Panc1 (cell line): ENCODE measurements at places on chromosomes 6 and 20. TPM values are rescaled to one million over a fixed set of nuclear protein-coding genes. Genes with fewer than 3 reads are reported as not detected.

Gene HMGCLL1
- not detected for total RNA-seq

Gene BANF2
- total RNA-seq, result not detected

DNA sequence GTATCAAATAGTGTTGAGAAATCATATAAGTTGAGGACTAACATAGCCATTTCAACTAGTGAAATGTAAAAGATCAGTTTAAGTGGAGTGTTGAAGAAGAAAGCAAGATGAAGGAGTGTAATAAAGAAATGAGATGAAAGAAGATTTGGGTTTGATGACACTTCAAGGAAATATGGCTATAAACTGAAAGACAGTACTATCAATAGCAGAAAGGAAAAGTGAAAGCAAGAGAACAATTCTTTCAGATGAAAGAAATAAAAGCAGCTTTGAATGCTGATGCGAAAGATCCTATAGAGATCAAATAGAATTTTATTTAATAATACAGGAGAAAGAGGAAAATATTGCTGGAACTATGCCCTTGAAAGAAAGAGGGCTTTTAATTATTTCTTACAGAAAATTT, 92.8 kb upstream of the PRSS16 start:
- H3K27me3 ChIP-seq, result no peaks in the 10 kb centered on the region
- no peak overlapping the region for H3K4me3 ChIP-seq
- no peak for DNase-seq
- no peaks in the 10 kb centered on the region for H3K36me3 ChIP-seq
- 0 out of 2 replicates have a peak, but pooled peaks cover 8% of the 10 kb centered on the region for H3K4me1 ChIP-seq

Gene RSPH4A
- total RNA-seq, result 0.44 TPM

Gene OR12D3
- not detected for total RNA-seq

DNA sequence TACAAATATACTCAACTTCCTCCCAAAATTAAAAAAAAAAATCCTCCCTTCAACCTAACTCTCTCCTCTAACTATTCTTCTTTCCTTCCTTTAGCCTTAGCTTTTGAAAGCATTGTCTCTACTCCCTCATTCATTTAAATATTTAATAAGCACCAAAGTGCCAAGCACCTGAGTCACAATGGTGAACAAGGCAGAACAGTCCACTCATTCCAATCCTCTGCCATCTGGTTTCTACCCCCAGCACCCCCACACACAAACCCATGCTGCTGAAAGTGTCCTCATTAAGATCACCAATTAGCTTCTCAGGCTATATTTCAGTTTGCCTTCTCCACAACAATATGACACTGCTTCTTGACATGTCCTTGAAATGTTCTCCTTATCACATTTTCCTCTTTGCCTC, 76.3 kb downstream of the DTNBP1 start:
- H3K4me3 ChIP-seq, result no peak overlapping the region
- no peaks in the 10 kb centered on the region for H3K4me1 ChIP-seq
- DNase-seq, result no peak

Gene CAPN11
- 1.2 TPM for total RNA-seq

Gene PLN
- not detected for total RNA-seq

DNA sequence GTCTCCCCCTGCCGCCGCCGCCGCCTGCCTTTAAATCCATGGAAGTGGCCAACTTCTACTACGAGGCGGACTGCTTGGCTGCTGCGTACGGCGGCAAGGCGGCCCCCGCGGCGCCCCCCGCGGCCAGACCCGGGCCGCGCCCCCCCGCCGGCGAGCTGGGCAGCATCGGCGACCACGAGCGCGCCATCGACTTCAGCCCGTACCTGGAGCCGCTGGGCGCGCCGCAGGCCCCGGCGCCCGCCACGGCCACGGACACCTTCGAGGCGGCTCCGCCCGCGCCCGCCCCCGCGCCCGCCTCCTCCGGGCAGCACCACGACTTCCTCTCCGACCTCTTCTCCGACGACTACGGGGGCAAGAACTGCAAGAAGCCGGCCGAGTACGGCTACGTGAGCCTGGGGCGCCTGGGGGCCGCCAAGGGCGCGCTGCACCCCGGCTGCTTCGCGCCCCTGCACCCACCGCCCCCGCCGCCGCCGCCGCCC, 474 bp downstream of the CEBPB start:
- peak overlapping the region; percentile 89 for H3K4me3 ChIP-seq
- peaks cover 48% of the 10 kb centered on the region for H3K4me1 ChIP-seq
- H3K36me3 ChIP-seq, result peaks cover 2% of the 10 kb centered on the region; the same call in 1 of the 2 replicates
- DNase-seq, result no peak
- H3K27ac ChIP-seq, result no peak overlapping the region

GRCh38 chr6:19705606-19706005, 131.6 kb upstream of the ID4 start:
- H3K27me3 ChIP-seq, result no peaks in the 10 kb centered on the region
- H3K36me3 ChIP-seq, result no peaks in the 10 kb centered on the region
- H3K4me1 ChIP-seq, result no peaks in the 10 kb centered on the region
- H3K4me3 ChIP-seq, result no peak overlapping the region

GRCh38 chr6:140436023-140436811, 1061.8 kb upstream of the CITED2 start:
- H3K4me1 ChIP-seq, result no peaks in the 10 kb centered on the region
- no peaks in the 10 kb centered on the region for H3K36me3 ChIP-seq
- no peak overlapping the region for H3K4me3 ChIP-seq
- no peak for DNase-seq
- peak overlapping the region; percentile 18; the same call in 1 of the 2 replicates for H3K27ac ChIP-seq
- H3K27me3 ChIP-seq, result no peaks in the 10 kb centered on the region
